ENCODE measurements at places on chromosomes 16 and 17.
A peak's percentile ranks its signal among the peaks of the same experiment; 100 is the strongest.

GRCh38 chr16:10787304-10787703 is 31.3 kb downstream of the TVP23A start:
- no peak for DNase-seq

- DNase-seq: no peak
Measured at GRCh38 chr16:1182950-1183907, 30.3 kb downstream of the CACNA1H start.

GRCh38 chr16:80988756-80989155 is 17.9 kb downstream of the CMC2 start:
- no peak for DNase-seq

DNA sequence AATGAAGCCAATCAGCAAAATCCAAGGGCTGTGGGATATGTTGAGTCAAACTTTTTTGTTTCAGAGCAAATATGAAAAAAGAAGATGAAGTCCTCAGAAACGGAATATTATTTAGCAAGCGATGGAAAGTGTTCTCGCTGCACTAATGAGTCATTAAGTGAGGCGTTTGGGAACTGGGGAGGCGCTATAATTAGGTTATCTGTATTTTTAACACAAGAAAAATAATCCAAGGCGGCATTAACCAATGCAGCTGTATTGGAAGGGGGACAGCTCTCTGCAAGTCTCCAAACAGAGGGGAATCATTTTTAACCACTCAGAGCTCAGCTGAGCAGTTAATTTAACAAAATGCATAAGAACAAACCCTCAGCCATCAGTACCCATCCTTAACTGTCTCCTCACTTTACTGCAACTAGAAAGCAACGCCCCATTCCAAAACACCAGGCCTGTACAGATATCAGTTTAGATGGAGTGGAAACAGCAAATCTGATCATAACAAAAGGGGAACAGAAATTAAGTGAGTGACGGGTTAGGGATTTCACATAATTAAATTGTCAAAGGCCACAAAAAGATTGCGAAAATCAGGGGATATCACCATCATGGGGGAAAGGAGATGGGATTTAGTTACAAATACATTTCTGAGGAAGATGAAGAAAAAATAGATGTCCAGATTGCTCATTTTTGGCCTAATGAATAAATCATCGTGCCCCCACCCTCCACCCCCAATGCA is 211.0 kb upstream of the TOX3 start:
- DNase-seq: no peak

GRCh38 chr17:30590081-30590733 is 113.0 kb downstream of the GOSR1 start:
- peak; percentile 21 for DNase-seq

GRCh38 chr17:46081018-46081320 is 81.9 kb downstream of the STH start:
- peak; percentile 19 for DNase-seq

DNA sequence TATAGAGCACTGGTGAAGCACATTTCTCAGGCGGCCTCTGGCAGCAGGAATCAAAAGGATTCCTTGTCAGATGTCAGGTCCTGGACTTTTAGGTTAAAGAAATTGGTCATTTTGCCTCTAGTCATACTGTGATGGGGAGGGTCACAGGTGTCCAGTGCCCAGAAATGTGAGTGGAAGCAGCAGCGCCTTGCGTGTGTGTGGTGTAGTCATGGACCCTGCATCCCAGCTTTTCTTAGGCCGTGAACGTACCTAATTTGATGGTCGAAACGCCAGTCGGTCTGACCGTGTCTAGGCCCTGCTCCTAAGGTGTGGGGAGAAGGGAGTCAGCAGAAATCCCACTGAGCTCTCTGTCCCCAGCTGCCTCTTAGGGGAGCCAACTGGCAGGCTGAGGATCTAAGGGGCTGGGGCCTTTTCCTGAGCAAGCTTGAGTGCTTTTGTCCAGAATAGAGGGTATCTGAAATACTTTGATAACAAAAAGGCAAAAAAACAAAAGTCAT is 32.0 kb downstream of the POLR3E start:
- DNase-seq: no peak

GRCh38 chr16:10242097-10242496 is 59.9 kb upstream of the GRIN2A start:
- no peak for DNase-seq

- no peak for DNase-seq
Measured at GRCh38 chr17:66025551-66025950, 166.4 kb downstream of the CEP112 start.

Measured in hematopoietic multipotent progenitor cell treated with erythropoietin and hydrocortisone succinate and interleukin-3 and kit ligand, for 4 days (in vitro differentiated cells).